ENCODE measurements at places on chromosomes 16 and 17.

DNA sequence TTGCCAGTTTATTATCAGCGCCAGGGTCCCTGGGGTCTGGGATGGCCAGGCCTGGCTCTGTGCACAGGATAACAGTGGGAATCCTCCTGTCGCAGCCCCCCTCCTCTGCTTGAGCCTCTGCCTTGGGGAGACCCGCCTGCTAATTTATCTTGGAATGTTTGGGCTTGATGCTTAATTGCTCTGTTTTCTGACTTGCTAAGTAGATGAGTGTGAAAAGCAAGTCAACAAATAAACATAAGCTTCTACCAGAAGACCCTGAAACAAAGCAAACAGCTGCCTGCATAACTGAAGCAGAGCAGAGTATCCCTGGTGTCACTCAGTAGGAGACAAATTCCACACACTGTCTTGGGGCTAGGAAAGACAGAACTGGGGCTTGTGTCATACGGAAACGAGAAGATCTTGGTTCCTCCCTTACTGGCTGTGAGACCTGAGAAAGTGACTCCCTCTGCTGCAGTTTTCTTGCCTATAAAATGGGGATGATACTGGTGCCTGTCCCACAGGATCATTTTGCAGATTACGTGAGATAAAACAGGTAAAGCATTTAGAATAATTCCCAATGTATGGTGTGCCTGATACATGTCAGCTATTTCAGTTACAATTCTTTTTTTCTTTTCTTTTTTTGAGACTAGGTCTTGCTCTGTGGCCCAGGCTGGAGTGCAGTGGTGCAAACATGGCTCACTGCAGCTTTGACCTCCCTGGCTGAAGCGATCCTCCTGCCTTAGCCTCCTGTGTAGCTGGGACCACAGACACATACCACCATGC lies 44.8 kb upstream of the IRX3 start:
- DNase-seq: no peak

DNA sequence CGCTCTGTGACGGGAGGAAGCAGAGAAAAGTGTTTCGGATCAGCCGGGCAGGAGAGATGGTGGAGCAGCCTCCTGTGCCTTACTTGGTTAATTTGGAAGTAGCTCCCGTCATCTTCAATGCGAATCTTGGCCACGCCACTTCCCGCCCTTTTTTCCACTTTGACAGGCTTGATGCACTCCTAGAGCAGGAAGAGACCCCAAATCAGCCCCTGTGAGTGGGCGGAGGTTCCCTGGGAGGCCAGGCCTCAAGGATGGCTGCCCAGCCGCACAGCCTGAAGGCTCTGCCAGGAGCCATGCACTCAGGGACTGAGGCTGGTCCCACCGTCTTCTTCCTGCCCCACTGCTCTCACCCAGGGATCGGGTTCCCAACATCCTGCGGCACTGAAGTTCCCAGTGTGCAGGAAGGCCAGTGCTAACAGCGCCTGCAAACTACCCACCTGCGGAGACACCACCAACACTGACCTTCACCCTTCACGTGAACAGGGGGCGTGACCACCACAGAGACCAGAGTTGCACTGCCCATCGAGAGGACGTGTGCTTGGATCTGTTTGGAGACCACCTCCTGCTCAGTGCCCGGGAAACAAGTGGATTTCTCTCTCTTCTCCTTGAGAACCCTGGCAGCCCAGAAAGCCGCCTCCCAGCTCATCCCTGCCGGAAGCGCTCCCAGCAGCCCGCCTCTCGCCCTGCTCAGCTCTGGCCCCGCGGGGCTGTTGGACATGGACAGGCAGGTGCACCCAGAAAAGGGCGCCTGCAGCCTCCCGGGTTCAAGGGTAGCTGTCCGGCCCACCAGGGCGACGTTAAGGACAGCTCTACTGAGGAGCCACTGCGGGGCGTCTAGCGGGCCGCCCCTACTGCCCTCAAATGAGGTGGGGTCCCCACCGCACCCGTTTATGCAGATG lies 988 bp downstream of the CIAO3 start:
- DNase-seq: no peak

DNA sequence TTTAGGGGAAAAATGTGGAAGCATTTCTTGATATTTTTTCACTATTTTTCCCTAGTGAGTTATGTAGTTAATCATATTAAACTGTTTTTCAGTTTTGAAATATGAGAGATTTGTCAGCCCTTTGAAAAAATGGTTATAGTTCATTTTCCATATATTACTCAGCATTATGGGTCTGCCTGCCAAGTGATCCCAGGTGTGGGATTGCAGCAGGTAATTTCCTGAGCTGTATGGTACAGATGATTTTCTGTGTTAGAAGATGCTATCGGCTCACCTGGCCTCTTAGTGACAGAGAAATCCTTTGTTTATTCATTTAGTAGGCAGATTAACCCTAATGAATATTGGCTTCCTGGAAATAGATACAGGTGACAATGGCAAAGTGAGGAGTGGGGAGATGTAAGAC lies 275.1 kb upstream of the TBX2 start:
- DNase-seq: no peak

GRCh38 chr17:63694950-63695773 lies 4.8 kb downstream of the LIMD2 start:
- no peak for DNase-seq

DNA sequence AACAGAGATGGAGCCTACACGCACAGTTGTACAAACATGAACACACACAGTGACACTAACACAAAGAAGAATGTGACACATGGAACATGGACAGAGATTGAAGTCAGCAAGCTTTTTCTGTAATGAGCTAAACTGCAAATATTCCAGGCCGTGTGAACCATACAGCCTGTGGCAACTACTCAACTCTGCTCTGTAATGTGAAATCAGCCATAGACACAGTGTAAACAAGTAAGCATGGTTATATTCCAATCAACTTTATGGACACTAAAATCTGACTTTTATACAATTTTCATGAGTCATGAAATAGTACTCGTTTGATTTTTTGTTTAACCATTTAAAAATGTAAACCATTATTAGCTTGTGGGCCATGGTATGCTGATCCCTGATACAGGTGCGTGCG lies 120.2 kb downstream of the SMG6 start:
- no peak for DNase-seq
